ENCODE measurements at places on chromosomes 4 and X. TPM values are rescaled to one million over a fixed set of nuclear protein-coding genes. Genes with fewer than 3 reads are reported as not detected.

DNA sequence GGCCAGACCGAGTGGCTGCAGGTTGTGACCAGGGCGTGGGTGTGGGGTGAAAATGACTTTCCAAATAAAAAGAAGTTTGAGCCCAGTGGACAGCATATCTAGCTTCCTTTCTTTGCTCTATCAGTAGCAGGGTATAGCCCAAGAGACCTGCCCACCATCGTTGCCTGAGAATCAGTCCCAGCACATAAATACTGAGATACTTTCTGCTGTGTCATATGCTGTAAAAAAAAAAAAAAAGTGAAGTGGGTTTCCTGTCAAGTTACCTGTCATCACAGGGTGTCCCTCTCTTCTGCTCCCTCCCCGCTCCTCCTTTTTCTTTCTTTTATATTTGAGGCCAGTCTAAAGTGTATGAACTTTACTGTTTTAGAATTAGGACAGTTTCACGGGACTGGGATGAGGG is 330.3 kb upstream of the BOD1L1 start:
- no peaks in the 10 kb centered on the region for H3K4me1 ChIP-seq
- H3K27ac ChIP-seq = no peak overlapping the region
- no peak for DNase-seq
- no peaks in the 10 kb centered on the region for H3K27me3 ChIP-seq
- no peak overlapping the region for H3K4me3 ChIP-seq

DNA sequence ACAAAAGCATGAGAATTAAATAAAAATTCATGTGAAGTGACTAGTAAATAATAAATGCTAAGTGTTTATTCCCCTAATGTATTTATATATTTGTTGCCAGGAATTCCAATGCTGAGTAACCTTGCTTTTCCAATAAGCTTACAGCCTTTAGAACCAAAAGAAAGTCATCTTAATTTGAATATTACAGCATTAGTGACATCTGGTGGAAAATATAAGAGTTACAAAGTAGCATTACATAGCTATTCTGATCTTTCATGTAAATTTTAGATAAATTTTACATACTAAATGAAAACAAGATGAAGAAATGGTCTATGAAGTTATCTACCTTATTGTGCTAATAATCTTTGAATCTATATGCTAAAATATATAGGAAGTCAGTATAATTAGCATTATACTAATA is 10.4 kb downstream of the MAD2L1 start:
- no peak for DNase-seq
- no peaks in the 10 kb centered on the region for H3K36me3 ChIP-seq
- no peaks in the 10 kb centered on the region for H3K4me1 ChIP-seq
- no peaks in the 10 kb centered on the region for H3K27me3 ChIP-seq

- H3K27ac ChIP-seq = no peak overlapping the region
- no peak for DNase-seq
- no peaks in the 10 kb centered on the region for H3K36me3 ChIP-seq
- H3K4me1 ChIP-seq = no peaks in the 10 kb centered on the region
- H3K27me3 ChIP-seq = no peaks in the 10 kb centered on the region
- H3K4me3 ChIP-seq = no peak overlapping the region
These were observed 229.7 kb upstream of the GPRIN3 start for GRCh38 chr4:89537281-89537680.

DNA sequence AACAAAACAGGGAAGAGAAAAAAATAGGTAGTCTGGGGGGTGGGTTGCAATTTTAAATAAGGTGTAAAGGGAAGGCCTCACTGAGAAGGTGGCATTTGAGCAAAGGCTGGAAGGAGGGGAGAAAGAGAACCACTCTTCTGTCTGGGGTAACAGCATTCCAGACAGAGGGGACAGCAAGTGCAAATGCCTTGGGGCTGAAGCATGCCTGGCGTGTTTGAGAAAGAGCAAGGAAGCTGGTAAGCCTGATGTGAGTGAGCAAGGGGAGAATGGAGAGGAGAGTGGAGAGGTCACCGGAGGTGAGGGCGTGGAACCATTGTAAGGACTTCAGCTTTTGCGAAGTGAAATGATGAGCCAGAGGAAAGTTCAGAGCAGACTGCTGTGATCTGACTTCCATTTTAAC is 19.7 kb upstream of the DOCK11 start:
- H3K27ac ChIP-seq = no peak overlapping the region
- no peaks in the 10 kb centered on the region for H3K4me1 ChIP-seq
- DNase-seq = no peak
- H3K27me3 ChIP-seq = no peaks in the 10 kb centered on the region

Gene SAGE1
- not detected for total RNA-seq

DNA sequence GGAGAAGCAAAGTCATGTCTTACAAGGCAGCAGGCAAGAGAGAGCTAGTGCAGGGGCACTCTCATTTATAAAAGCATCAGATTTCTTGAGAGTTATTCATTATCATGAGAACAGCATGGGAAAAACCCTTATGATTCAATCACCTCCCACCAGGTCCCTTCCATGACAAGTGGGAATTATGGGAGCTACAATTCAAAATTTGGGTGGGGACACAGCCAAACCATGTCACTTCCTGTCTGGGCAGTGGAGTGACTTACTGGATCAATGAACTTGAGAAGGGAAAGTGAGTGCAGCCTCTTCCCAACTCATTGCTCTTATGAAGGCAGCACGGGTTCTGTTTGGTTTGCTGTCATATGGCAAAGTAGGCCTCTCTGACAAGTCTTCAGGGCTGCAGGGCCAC is 261.8 kb upstream of the TAPT1 start:
- H3K4me1 ChIP-seq = no peaks in the 10 kb centered on the region
- H3K36me3 ChIP-seq = no peaks in the 10 kb centered on the region
- DNase-seq = no peak
- H3K27ac ChIP-seq = no peak overlapping the region
- H3K4me3 ChIP-seq = no peak overlapping the region

- no peak overlapping the region for H3K4me3 ChIP-seq
- H3K27ac ChIP-seq = no peak overlapping the region
- H3K4me1 ChIP-seq = no peaks in the 10 kb centered on the region
- H3K27me3 ChIP-seq = no peaks in the 10 kb centered on the region
- H3K36me3 ChIP-seq = no peaks in the 10 kb centered on the region
These were observed 61.9 kb upstream of the ZCCHC13 start for GRCh38 chrX:74242050-74242449.

Gene GPR119
- total RNA-seq = not detected

Gene SRPX
- total RNA-seq = 121 TPM

Gene ALAS2
- total RNA-seq = 1.0 TPM

DNA sequence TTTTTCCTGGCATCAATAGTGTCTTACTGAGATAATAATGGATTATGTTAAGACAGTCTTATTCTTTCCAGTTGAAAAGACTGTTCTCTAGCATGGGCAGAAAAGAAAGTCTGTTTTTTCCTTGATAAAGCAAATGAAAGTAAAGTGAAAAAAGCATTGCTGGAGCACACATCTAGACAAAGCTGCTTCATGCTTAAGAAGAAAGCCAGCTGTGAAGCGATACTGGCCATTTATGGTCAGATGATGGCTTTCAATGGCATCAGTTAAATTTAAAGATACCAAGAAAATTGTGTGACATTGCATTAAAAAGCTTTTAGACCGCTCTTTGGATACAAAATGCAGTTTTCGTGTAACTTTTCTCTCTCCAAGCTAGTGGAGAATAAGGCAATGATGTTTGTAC is 242.1 kb upstream of the TRAM1L1 start:
- H3K36me3 ChIP-seq = no peaks in the 10 kb centered on the region
- H3K4me1 ChIP-seq = no peaks in the 10 kb centered on the region
- H3K27ac ChIP-seq = no peak overlapping the region
- H3K4me3 ChIP-seq = no peak overlapping the region
- no peak for DNase-seq

DNA sequence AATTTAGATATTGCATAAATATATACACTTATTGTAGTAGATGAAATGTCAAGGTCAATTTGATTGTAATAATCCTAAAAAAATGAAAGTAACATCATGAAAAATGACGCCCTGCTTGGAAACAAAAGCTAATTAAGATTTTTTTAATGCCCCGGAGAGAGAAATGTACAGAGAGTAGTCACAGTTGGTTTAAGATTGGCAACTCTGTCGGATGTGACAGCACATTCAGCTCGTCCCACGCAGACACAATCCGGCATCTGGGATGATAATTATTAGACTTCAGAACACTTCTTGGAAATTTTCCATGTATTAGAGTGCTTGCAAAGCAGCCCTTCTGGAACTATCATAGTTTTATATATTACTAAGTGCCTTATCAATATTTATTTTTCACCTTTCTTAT is 478.0 kb downstream of the PDHA2 start:
- H3K4me1 ChIP-seq = no peaks in the 10 kb centered on the region
- no peak overlapping the region for H3K27ac ChIP-seq
- H3K4me3 ChIP-seq = no peak overlapping the region
- H3K36me3 ChIP-seq = no peaks in the 10 kb centered on the region
- no peak for DNase-seq

DNA sequence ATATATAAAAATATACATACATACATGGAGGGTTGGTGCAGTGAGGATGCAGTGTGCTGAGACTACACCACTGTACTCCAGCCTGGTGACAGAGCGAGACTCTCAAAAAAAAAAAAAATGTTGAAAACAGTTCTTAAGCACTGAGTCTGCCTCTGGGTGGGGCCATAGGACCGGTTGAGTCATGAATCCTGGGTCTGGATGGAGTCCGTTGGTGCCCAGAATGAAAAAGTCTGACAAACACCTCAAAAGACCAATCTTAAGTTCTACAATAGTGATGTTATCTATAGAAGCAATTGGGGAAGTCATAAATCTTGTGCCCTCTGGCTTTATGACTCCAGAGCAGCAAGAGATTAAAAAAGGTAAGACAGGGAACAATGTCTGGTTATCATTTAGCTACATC is 70.4 kb downstream of the FGFBP1 start:
- no peak overlapping the region for H3K27ac ChIP-seq
- no peaks in the 10 kb centered on the region for H3K4me1 ChIP-seq
- H3K36me3 ChIP-seq = no peaks in the 10 kb centered on the region
- H3K27me3 ChIP-seq = no peaks in the 10 kb centered on the region
- no peak for DNase-seq
- no peak overlapping the region for H3K4me3 ChIP-seq

DNA sequence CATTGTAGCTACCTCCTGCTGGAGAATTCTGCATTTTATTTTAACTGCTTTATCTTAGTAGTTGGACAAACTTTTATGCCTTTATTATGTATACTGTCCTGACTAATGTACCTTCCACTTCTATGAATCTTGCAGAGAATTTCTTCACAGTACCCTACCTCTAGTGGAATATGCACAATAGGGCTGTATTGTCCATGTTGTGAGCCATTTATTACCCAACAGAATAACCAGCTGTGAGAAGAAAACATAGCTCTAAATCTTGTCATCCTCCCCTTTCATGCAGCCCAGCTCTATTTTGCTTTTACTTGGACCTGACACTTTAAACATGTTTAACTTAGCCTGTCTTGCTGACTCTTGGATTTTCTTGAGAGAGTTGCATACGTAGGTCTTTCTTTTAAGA is 56.2 kb downstream of the MCUB start:
- no peaks in the 10 kb centered on the region for H3K36me3 ChIP-seq
- no peaks in the 10 kb centered on the region for H3K4me1 ChIP-seq

DNA sequence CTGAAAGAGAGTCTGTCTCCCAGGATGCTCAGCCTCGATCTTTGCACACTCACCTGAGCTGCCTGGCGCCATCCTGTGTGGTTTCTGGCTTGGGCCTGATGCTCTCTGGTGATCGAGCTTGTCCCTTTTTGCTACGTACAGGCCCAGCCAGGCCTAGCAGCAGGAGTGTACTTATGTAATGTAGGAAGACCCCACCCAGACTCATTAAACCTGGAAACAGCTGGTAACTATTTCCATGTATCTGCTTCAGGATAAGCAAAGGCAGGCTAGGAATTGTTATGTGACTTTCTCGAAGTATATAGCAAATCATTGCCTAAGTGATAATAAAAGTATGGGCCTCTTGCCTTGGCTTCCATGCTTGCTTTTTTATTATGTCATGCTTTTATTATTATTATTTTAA is 18.6 kb upstream of the ARSJ start:
- no peaks in the 10 kb centered on the region for H3K4me1 ChIP-seq
- H3K4me3 ChIP-seq = no peak overlapping the region
- no peaks in the 10 kb centered on the region for H3K36me3 ChIP-seq
- H3K27me3 ChIP-seq = no peaks in the 10 kb centered on the region

DNA sequence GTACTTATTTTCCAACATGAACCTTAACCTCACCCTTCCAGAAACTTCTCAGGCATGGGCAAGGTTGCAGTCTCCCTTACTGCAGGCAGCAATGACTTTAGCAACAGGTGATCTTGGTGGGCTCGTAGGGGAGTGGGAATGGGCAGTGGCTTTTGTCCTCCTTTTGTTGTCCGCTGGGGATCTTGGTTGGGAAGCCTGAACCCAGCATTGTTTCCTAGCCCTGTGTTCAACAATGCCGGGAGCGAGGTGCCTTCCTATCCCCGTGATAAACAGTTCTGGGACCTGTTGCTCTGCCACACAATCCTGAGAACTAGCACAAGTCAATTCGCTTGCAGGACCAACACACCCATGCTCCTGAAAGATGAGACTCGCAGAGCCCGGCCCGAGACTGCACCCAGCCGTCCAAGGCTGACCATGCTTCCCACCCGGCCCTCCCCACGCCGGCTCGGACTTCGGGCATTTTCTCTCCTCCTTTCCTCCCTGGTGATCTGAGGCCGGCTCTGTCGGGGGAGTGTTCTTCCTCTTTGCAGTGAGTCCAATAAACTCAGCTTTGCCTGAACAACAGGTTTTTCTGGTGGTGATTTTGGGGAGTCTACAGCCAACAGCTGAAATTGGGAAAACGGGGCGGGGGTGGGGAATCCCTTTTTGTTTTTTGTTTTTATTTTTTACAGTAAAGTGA is 20.2 kb downstream of the IRAK1 start:
- no peaks in the 10 kb centered on the region for H3K4me1 ChIP-seq
- H3K27ac ChIP-seq = peak overlapping the region; percentile 20
- H3K4me3 ChIP-seq = no peak overlapping the region
- DNase-seq = no peak
- H3K27me3 ChIP-seq = no peaks in the 10 kb centered on the region

DNA sequence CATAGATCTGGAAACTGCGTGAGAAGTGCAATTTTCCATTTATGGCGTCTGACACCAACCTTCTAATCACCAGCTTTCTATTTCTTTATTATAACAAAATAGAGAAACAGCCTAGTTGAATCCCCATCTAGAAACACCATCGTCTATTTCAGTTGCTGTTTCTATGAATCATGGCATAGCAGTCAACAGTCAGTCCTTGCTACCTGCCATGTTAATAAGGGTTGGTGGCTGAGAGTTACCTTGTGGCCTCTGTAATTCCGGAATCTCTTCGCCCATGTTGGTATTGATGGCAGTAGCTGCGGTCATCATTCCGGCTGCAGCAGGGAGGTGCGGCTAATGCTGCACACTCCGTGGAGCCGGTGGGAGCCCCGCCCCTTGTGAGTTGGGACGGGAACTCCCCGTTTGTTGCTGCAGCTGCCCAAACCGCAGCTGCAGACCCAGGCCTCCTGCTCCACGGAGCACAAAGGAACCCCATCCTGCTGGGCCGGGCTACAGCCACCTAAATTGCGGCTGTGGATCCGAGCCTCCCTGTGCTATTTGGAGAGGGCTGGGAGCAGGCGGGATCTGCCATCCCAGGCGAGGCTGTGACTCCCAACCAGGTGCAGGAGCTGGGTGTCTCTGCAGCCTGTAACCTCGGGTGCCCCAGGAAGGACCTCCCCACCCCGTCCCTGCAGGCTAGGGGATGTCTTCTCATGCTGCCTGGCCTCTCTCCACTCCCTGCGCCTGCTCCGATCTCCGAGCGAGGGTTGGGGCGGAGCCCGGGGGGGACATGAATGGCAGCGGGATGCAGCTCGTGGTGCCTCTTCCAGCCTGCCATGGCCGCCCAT is 115.4 kb upstream of the STK26 start:
- no peak overlapping the region for H3K27ac ChIP-seq
- no peaks in the 10 kb centered on the region for H3K27me3 ChIP-seq
- no peaks in the 10 kb centered on the region for H3K36me3 ChIP-seq
- no peak overlapping the region for H3K4me3 ChIP-seq
- no peak for DNase-seq

GRCh38 chrX:10648614-10649013 is 28.2 kb upstream of the MID1 start:
- no peak overlapping the region for H3K27ac ChIP-seq
- peaks cover 4% of the 10 kb centered on the region for H3K27me3 ChIP-seq
- no peak for DNase-seq
- no peak overlapping the region for H3K4me3 ChIP-seq
